RWPE2 (cell line): ENCODE measurements at places on chromosomes 3 and 15.

DNA sequence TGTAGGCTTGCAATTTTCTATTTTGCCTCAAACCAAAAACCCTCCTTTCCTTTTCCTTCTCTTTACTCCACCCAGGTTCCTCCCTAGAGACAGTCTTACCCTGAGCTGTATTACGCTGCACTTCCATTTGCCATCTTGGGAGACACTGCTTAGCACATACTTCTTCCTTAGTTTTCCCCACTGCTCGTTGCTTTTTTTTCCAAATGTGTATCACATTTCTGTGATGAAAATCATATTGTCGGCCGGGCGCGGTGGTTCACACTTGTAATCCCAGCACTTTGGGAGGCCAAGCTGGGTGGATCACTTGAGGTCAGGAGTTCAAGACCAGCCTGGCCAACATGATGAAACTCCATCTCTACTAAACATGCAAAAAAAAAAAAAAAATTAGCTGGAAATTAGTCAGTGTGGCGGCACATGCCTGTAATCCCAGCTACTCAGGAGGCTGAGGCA is 29.5 kb downstream of the POPDC2 start:
- no peaks in the 10 kb centered on the region for H3K4me1 ChIP-seq
- H3K27ac ChIP-seq = no peak overlapping the region
- no peaks in the 10 kb centered on the region for H3K27me3 ChIP-seq
- H3K36me3 ChIP-seq = no peaks in the 10 kb centered on the region
- H3K4me3 ChIP-seq = no peak overlapping the region

GRCh38 chr15:80695099-80695910 is at the start of gene ABHD17C:
Gene ABHD17C, plus strand, starts transcription at chr15:80695310. Its CDS starts 120 bp downstream, at chr15:80695430.
- H3K4me3 ChIP-seq = peak within 1 kb of the TSS; percentile 91
- peak within 1 kb of the TSS; percentile 69 for H3K27ac ChIP-seq
- H3K36me3 ChIP-seq = peaks cover 19% of the 10 kb centered on the region
- H3K27me3 ChIP-seq = no peaks in the 10 kb centered on the region
- DNase-seq = peak; percentile 76

- no peak overlapping the region for H3K4me3 ChIP-seq
- no peak for DNase-seq
- H3K27ac ChIP-seq = no peak overlapping the region
- H3K36me3 ChIP-seq = no peaks in the 10 kb centered on the region
- H3K27me3 ChIP-seq = no peaks in the 10 kb centered on the region
Observed at GRCh38 chr3:139572847-139573672, 33.5 kb upstream of the RBP1 start.

- no peak for DNase-seq
- no peaks in the 10 kb centered on the region for H3K36me3 ChIP-seq
- no peaks in the 10 kb centered on the region for H3K4me1 ChIP-seq
- H3K27me3 ChIP-seq = no peaks in the 10 kb centered on the region
Observed at GRCh38 chr3:140505876-140506275, 172.0 kb upstream of the TRIM42 start.

- DNase-seq = no peak
- no peaks in the 10 kb centered on the region for H3K36me3 ChIP-seq
- no peak overlapping the region for H3K4me3 ChIP-seq
- H3K4me1 ChIP-seq = no peaks in the 10 kb centered on the region
Observed at GRCh38 chr3:184050217-184050847, 2.5 kb upstream of the HTR3C start.

GRCh38 chr3:49500205-49500731 is 30.2 kb downstream of the DAG1 start:
- peak overlapping the region; percentile 91 for H3K27ac ChIP-seq
- DNase-seq = no peak
- no peaks in the 10 kb centered on the region for H3K27me3 ChIP-seq
- H3K36me3 ChIP-seq = no peaks in the 10 kb centered on the region
- peaks cover 19% of the 10 kb centered on the region for H3K4me1 ChIP-seq

DNA sequence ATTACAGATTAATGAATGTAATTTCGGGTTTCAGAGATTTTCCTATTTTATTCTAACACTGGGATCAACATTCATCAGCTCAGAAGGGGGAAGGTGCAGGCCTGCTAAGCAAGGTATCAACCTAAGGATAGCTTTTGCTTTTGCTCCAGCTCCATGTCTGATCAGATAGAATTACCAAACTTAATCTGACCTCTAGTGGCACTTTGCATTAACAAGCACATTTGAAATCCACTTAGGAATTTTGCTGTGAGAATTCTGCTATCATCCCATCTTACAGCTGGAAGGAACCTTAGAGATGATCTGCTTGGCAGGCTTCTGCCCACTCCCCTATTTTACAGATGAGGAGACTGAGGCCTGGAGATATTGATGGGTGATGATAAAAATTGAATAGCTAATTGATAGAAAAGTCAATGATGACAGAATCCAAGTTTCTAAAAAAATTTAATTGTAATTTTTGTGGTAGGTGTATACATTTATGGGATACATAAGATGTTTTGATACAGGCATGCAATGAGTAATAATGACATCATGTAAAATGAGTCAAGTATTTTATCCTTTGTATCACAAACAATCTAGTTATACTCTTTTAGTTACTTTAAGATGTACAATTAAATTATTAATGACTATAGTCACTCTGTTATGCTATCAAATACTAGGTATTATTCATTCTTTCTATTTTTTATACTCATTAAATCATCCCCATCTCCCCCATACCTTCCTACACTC is 209.2 kb upstream of the ZPLD1 start:
- no peaks in the 10 kb centered on the region for H3K36me3 ChIP-seq
- no peak for DNase-seq
- H3K27me3 ChIP-seq = no peaks in the 10 kb centered on the region
- no peak overlapping the region for H3K27ac ChIP-seq
